ENCODE measurements at places on chromosomes 5 and 9. TPM values are rescaled to one million over a fixed set of nuclear protein-coding genes. Genes with fewer than 3 reads are reported as not detected.
A peak's percentile ranks its signal among the peaks of the same experiment; 100 is the strongest.

The CNTNAP3 gene
- not detected for total RNA-seq

The NSD1 gene
- 32.9 TPM for total RNA-seq

DNA sequence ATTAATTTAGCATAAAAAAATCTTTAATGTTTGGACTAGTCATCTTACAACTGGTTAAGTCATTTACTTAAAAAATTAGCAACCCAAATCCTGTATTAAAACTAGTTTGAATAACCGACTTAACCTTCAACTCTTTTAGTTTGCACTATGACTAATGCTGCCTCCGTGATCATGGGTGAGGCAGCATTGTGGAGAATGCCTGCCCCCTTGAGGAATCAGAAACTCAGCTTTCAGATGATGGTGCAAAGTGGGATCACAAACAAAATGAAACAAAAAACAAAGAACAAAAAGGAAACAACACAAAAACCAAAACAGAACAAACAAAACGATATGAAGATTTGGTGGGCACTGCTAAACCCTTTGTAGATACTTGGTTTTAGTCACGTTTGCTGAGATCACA, 127.0 kb upstream of the PALM2AKAP2 start:
- peak; percentile 69 for DNase-seq

The AMBP gene
- not detected for total RNA-seq

The ASTN2 gene
- 1.3 TPM for total RNA-seq

The FOXI1 gene
- not detected for total RNA-seq

DNA sequence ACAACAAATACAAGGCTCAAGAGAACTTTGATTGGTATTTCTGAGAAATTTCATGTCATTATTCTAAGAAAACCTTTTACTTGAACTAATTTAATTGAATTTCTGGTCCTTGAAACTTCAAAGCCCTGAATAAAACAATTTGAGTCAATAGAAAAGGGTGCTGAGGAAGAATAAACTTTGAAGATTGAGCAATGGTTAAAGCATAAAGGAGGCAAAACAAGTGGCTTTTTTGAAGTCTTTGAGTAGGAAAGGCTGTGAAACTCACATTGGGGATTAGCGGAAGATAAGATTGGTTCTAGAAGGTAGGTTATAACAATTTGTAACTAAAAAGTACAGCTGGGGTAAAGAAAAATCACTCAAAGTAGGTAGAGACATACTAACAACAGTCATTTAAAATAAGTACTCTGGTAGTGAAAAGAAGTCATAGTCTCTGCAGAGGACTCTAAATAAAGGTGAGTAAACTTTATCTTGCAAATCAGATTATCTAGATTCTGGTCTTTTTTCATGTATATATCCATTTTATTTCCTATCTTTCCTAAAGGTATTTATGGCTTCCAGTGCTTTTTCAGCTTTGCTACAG, 6.4 kb upstream of the PLPP1 start:
- no peak for DNase-seq

- DNase-seq = no peak
Measured at GRCh38 chr9:83491995-83492394, 46.2 kb downstream of the FRMD3 start.

The KIF24 gene
- total RNA-seq = 2.2 TPM

DNA sequence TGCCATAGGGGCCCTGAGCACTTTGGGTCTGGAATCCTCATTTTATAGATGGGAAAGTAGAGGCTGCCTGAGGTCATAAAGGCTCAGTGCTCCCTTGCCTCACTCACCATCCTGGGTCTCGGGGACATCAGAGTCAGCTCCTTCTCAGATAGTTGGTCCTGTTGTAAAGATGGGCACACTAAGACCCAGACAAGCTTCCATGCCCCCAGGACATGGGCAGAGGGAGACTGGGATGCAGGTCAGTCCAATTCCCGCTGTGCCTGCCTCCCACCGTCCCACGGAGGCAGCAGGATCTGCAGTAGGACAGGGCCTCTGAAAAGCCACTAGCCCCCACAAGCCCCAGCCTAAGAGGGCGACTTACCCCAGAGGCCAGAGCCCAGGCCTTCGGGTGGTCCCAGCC, 19.0 kb upstream of the SUSD3 start:
- DNase-seq = no peak

DNA sequence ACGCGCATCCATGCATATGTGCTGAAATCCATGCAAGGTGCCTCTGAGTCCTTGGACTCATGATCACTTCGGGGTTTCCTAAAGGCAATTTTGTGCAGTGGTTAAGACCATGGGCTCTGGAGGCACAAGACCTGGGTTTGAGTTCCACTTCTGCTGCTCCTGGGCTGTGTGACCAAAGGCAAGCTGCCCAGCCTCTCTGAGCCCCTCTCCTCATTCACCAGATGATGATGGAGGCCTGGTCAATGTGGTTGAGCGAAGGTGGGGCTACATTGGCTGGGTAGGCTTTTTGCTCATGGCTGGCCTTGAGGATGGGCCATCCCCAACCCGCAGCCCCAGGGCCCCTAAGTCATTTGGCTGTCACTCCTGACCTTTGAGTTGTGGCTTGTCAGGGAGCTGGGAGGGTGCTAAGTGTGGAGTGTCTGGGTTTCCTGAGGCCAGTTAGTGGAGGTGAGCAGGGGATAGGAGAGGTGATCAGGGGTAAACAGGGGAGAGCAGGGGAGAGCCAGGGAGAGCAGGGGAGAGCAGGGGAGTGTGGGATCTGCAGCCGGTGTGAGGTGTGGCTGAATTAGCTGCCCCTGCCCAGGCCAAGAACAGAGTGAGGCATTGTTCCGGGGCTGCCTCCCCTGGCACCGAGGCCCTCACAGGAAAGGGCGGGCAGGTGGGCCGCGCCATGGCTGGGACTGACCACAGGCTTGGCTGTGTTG, 64.6 kb upstream of the SYNPO start:
- no peak for DNase-seq

DNA sequence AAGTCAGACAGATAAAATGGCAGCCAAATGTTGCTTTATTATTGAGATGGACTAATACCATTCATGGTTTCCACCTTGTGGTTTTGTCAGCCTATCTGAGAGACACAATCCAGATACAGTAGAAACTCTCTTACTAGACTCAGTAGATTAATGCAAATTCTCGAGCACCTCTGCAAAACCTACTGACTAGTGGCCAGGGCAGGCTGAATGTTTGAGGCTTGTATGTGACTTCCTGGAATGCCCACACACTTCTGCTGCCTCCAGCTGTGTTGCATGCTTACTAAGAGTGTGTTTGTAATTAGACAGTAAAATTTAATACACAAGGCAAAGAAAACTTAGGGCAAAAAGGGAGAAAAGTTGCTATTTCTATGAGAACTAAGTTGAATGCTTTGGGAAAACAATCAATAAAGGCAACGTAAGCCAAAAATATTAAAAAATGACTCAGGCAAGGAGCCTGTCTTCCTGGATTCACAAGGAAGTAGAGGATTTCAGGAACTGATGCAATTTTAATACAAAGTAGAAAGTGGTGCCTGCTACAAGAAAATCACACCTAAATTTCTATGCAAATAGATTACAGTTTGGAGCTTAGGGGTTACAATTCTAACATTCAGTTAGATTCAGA, 30.2 kb upstream of the CCNG1 start:
- no peak for DNase-seq

DNA sequence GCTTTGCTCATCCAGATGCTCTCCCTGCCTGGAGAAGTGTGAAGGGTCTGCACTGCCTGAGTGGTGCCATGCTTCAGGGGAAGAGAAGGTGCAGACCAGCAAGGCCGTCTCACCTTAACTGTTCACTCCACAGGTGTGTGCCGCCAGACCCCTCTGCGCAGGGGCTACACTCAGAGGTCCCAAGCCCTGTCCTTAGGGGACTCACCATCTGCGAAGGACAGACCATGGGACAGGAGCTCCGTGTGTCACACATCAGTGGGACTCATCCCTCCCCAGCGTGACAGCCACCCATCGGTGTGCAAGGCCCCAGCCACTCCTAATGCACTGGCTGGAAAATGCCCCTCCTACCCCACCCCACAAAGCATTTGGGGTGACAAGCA, 142.9 kb downstream of the OLFM1 start:
- no peak for DNase-seq

The CDH9 gene
- 2.7 TPM for total RNA-seq

DNA sequence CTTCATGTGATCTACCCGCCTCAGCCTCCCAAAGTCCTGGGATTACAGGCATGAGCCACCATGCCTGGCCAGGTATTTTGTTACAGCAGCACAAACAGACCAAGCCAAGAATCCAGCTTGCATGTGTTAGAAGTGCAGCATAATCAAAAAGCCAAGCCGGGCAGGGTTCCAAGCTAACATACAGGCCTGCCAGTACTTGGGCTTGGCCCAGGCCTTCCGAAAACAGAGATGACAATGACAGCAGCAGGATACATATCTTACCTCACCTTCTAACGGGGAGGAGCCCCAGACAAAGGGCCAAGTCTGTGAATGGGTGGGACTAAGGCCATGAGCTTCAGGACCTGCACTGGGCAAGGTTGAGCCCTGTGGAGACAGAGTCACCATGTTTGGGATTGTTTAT, 91.4 kb upstream of the ZNF462 start:
- DNase-seq = no peak

GRCh38 chr5:54742417-54742891, 224.9 kb downstream of the SNX18 start:
- DNase-seq = no peak

- DNase-seq = no peak
Measured at GRCh38 chr9:107894572-107895261, 405.1 kb upstream of the KLF4 start.

GRCh38 chr9:86836797-86837196, 110.5 kb downstream of the GAS1 start:
- DNase-seq = no peak
